ENCODE measurements at places on chromosomes 2 and 18. TPM values are rescaled to one million over a fixed set of nuclear protein-coding genes. Genes with fewer than 3 reads are reported as not detected.

Gene NCKAP5
- total RNA-seq: 0.61 TPM

Gene FAM110C
- total RNA-seq: 0.18 TPM

Gene TLX2
- 0.31 TPM for total RNA-seq

Gene UGT1A3
- not detected for total RNA-seq

Gene RAX
- total RNA-seq: not detected

Gene CRYGC
- total RNA-seq: not detected

Gene GPR45
- not detected for total RNA-seq

Gene LDLRAD4
- total RNA-seq: 2.4 TPM

Gene SCYGR4
- not detected for total RNA-seq

Gene MEX3C
- total RNA-seq: 18.7 TPM

Gene TTR
- total RNA-seq: not detected

Gene GKN2
- 1.5 TPM for total RNA-seq

Gene VIL1
- total RNA-seq: 0.27 TPM

Gene TMBIM1
- 143 TPM for total RNA-seq

Gene RAMP1
- not detected for total RNA-seq

Gene ANKRD30BL
- not detected for total RNA-seq

Gene NYAP2
- not detected for total RNA-seq

Gene LOXHD1
- not detected for total RNA-seq

Gene TMEFF2
- total RNA-seq: 0.20 TPM

Gene GLI2
- total RNA-seq: 31.4 TPM

Gene IL1F10
- not detected for total RNA-seq

Gene NT5DC4
- total RNA-seq: not detected

Gene CCNT2
- total RNA-seq: 8.7 TPM

Gene G6PC2
- total RNA-seq: not detected

Gene HNRNPLL
- total RNA-seq: 25.8 TPM

Gene TCF4
- total RNA-seq: 2.5 TPM

Gene MBD2
- total RNA-seq: 44.4 TPM

Gene OSBPL6
- 6.8 TPM for total RNA-seq

Measured in A549 treated with dexamethasone at 1 μM for 4 hours (cell line).